Stimulated activated CD8-positive, alpha-beta memory T cell treated with anti-CD3 and anti-CD28 coated beads, Interleukin-2, amount 100 ng/mL, for 48 hours (primary cell): ENCODE measurements at places on chromosomes 6 and 20.

DNA sequence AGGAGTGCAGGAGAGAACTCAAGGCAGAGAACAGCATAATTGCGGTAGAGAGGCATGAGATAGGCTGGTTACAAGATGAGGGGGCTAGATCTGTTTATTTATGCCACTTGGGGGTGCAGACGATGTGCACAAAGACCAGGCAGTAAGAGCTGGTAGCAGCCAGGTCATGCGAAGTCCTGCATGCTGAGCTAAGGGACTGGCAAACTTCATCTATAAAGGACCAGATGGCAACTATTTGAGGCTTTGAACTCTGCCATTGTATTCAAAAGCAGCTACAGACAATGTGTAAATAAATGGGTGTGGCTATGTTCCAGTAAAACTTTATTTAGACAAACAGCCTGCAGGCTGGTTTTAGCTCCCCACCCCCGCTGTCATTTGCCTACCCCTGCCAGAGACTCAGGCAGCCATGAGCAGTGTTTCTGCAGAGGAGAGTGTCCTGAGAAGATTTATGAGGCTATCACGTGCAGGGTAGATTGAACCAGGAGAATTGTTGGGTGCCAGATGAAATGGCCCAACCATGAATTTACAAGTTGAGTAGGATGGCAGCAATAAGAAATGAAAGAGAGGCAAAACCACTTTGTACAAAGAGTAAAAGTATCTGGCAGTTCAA is 253.4 kb upstream of the MOCS1 start:
- no peak for DNase-seq

GRCh38 chr6:33800248-33800969 is 3.4 kb downstream of the MLN start:
- DNase-seq, result no peak

GRCh38 chr6:122678841-122679240 is 68.6 kb downstream of the PKIB start:
- no peak for DNase-seq

DNA sequence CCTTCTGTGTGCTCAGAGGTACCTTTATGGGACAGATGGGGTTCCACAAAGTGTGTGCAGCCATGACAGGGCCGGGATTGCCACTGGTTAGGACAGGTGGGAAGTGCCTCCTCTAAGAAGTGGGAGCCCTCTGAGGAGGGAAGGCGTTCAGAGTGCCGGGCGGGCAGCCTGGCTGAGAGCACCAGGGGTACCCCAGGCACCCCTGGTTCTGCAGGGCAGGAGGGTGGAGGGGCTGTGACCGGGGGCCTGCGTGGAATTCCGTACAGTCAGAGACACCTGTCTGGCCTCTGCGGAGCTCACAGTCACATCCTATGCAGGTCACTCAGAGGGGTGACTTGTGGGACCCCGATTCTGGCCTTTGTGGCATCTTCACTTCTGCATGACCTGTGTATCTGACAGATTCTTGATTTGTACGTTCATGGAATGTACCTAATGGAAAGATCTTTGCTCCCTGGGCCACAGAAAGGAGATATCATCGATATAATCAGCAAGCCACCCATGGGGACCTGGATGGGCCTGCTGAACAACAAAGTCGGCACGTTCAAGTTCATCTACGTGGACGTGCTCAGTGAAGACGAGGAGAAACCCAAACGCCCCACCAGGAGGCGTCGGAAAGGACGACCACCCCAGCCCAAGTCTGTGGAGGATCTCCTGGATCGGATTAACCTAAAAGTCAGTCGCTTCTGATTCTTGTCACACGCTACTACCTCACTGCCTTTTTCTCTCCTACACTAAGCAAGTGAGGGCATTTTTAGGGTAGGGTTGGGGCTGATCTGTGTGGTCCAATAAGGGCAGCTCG is 190.9 kb downstream of the SASH1 start:
- DNase-seq, result no peak

DNA sequence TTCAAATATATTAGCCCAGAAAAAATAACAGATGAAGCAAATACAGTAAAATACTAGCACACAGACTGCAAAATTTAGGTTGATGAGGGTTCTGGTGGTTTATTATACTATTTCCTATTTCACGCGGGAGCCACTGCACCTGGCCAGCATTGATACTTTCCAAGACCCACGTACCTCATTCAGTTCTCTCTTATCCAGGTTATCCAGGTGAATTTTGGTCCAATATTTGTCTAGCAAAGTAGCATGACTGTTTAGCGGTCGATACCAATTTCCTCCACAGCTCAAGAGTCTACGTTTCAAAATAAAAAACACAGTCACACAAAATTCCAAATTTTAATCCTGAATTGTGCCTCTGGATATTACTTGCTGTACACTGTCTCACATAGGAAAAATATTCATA is 34.8 kb downstream of the MDN1 start:
- DNase-seq, result no peak

- DNase-seq, result no peak
These were observed 246.2 kb upstream of the NRSN1 start for GRCh38 chr6:23879816-23880215.

- DNase-seq, result no peak
These were observed 58.4 kb downstream of the HIVEP2 start for GRCh38 chr6:142886431-142887170.

DNA sequence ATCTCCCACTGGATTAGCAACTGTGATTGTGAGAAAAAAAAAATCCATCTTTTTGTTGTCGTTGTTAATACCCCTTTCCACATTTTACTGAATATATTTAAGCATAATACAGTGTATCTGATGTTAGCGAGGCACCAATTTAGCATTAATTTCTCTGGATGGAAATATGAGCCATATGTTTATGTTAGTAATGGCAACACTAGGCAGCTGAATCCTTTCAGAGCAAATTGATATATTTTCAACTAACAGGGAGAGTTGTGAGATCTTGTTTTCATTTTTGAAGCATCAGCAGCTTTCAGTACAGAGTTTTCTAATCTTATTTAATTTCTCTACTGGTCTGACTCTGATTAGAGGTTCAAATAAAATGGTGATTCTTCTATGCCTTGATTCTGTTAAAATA is 84.8 kb upstream of the HDAC2 start:
- no peak for DNase-seq

- DNase-seq, result no peak
These were observed 86.4 kb upstream of the PRND start for GRCh38 chr20:4635342-4635741.

GRCh38 chr20:63576311-63576710 is 2.3 kb upstream of the HELZ2 start:
- no peak for DNase-seq

GRCh38 chr6:1595271-1596087 is 14.2 kb upstream of the FOXC1 start:
- no peak for DNase-seq

DNA sequence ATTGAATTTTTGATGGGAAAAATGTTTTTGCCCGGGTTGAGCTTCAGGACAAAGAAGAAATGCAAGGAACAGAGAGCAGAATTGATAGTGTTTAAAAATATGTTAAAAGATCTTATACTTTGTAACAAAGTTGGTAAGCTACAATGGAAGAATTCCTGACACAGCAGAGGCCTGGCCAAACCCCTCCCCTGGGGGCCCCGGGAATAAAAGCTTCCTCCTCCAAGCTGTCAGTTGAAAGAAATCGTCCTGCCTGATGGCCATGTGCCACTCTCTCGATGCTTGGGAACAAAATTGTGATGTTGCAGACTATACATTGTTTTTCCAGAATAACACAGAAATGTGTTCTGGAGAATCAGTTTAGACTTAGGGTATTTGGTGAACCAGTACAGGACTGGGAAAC is 14.2 kb upstream of the TOX2 start:
- DNase-seq, result no peak

DNA sequence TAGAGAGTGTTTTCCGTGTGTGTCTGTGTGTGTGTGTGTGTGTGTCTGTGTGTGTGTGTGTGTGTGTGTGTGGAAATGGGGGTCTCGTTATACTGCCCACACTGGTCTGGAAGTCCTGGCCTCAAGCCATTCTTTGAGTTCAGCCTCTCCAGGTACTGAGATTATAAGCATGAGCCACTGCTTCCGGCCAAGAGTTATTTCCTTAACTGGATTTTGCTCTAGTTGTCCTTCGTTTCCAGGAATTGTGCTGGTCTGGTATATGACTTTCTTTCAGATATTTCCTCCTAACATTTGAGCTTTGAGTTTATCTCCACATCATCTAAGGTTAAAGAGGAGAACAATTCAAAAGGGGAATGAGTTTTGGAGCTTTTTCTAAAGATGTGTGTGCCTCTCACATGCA is 124.8 kb downstream of the SH3BGRL2 start:
- no peak for DNase-seq

- no peak for DNase-seq
These were observed 80.9 kb downstream of the PERP start for GRCh38 chr6:138026342-138026741.
